Muscle of arm (tissue), 14 donors: ENCODE measurements at places on chromosomes 12 and 14.

GRCh38 chr14:77906446-77906845 lies 106.5 kb downstream of the ADCK1 start:
- no peak for DNase-seq

- no peak for DNase-seq
Measured at GRCh38 chr12:121530600-121531355, 50.0 kb downstream of the KDM2B start.

DNA sequence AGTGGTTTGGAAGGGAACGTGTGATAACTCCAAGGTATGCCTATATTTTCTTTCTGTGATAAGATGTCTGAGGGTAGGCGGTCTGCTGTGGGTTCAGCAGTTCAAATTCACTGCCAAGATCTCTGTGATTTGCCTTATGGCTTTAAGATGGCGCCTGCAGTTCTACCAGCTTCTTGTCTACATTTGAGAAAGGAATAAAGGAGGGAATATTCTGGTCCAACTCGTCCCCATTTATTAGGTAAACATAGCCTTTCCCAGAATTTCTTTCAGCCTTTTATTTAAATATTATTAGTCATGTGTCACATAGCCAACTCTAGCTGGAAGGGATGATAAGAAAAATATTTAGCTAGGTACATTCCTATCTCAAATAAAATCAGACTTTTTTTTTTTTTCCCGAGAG lies 48.8 kb downstream of the KCNJ8 start:
- no peak for DNase-seq

DNA sequence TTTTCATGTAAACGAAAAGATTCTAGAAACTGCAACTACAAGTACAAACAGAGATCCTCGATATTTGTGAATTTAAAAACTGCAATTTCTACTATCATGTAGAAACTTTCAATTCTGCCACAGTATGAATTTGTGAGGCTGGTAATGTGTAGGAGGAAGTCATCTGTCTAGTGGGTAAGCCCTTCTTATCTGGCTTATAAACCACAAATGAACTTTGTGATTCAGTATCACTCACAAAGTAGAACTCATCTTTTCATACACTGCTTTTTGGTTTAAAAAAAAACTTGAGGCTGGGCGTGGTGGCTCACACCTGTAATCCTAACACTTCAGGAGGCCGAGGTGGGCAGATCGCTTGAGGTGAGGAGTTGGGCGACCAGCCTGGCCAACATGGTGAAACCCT lies 20.7 kb downstream of the GTF2A1 start:
- no peak for DNase-seq

DNA sequence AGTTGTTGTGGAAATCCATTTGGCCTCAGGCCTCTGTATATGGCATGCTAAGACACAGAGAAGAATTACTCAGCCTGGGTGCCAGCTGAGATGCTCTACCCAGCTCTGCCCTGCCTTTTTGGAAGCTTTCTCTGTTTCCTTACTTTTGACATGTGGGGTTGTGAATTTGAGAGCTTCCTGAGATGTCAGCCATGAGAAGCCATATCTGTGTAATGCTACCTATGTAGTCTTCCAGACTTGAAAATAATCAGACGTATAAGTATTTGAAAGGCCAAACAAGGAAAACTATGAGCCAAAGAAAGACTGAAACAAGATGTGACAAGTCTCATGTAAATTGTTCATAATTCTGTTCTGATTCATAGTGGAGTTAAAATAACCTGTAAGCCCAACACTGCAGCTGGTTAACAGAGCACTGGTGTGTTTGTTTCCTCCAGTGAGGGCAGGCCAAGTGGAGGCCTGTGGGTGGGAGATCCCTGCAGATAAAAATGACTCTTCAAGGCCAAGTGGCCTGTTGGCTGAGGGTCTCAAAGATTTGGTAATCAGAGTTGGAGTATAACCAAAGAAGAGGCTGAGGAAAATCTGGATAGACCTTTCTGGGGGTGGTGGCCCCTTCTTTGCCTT lies 94.0 kb downstream of the TMX1 start:
- no peak for DNase-seq

- DNase-seq: no peak
Measured at GRCh38 chr14:106635569-106635968, 1109.2 kb downstream of the TMEM121 start.

- DNase-seq: no peak
Measured at GRCh38 chr12:44697511-44697910, 178.6 kb downstream of the NELL2 start.

GRCh38 chr14:79578470-79578869 lies 632.8 kb downstream of the DIO2 start:
- no peak for DNase-seq

- DNase-seq: no peak
Measured at GRCh38 chr12:49978125-49978524, 5.4 kb downstream of the AQP6 start.

DNA sequence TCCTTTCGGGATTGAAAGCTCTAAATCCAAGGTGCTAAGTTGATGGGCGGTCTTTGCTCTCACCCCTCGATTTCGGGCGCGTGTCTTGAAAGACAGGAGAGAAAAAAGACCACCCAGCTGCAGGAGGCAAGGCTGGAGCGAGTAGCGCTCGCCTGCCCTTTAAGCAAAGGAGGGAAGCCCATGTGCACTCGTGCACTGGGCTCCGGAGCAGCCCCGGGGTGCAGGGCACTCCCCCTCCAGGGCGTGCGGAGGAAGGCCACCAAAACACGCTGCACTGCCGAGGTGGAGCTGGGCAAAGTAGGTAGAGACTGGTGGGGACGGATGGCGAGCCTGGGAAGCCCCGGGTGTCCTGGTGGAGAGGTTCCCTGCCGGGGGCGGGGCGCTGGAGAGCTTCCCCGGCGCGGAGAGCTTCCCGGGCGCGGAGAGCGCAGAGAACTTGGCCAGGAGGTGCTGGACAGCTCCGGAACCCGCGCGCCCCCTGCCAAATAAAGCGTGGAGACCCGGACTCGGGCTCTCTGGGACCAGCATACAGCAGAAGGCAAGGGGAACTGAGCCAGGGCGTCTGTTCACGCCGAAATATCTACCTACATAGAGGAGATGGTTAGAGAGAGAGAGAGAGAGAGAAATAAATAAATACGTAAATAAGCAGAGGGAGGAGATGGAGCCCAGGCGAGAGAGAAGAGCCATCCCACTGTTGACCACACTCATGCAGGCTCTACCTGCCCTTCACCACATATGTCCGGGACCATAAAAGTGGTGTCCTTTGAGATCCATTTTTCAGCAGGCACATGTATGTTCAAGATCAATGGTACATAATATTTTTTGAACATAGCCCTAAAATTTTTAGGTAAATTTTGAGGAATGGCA lies 662 bp upstream of the NELL2 start:
- peak; percentile 35 for DNase-seq

DNA sequence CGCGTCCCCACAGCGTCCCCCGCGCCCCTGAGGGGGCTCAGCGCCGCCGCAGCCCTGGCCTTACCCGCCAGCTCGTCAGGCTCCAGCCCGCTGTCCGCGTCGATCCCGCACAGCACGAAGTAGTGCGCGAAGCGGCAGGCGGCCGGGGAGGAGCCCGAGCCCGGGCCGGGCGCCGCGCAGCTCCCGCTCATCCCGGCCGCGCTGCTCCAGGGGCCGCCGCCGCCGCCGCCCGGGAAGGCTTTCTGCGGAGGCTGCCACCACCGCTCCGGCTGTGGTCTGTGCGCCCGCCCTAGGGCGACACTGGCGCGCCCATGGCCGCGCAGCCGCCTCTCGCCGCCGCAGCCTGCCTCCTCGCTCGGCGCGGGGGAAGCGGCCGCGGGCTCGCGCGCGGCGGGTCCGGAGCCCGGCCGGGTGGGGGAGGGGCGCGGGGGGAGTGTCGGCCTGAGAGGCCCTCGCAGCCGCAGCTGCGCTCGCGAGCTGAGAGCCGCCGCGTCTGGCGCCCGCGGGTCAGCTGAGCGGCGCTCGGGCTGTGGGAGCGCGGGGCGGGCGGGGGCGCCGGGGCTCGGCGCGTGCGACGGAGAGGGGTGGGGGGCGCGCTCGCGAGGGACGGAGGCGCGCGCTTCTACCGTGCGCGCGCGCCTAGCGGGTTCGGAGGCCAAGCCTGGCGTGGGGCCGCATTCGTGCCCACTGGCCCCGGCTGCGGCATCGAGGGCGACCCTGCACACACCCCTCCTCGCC lies at the start of gene DENND5B:
Gene DENND5B (minus strand): TSS at position 495 of the 738 bp plus-strand sequence. CDS start 304 bp downstream, at position 191.
- peak; percentile 77 for DNase-seq

- DNase-seq: no peak
Measured at GRCh38 chr12:101902641-101903040, 25.3 kb downstream of the DRAM1 start.
